Renal cortex interstitium (tissue), 15 donors: ENCODE measurements at places on chromosomes 12 and 14. TPM values are rescaled to one million over a fixed set of nuclear protein-coding genes. Genes with fewer than 3 reads are reported as not detected.

- DNase-seq = no peak
Observed at GRCh38 chr12:85385406-85385805, 105.4 kb downstream of the ALX1 start.

GYS2 gene
- polyA plus RNA-seq = not detected

- DNase-seq = no peak
Observed at GRCh38 chr14:85617791-85618190, 87.8 kb downstream of the FLRT2 start.

DNA sequence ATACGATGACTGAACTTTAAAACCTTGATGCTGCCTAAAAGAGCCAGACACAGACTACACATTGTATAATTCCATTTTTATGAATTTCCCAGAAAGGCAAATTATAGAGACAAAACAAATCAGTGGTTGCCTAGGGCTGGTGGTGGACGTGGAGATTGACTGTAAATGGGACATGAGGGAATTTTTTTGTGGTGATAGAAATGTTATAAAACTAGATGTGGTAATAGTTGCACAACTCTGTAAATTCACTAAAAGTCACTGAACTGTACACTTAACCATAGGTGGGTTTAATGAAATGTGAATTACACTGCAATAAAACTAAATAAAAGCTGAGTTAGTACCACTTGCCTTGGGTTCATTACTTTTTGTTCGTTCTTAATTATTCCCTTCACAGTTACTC is 72.1 kb downstream of the PLEKHA5 start:
- no peak for DNase-seq

NRXN3 gene
- 6.9 TPM for polyA plus RNA-seq

DNA sequence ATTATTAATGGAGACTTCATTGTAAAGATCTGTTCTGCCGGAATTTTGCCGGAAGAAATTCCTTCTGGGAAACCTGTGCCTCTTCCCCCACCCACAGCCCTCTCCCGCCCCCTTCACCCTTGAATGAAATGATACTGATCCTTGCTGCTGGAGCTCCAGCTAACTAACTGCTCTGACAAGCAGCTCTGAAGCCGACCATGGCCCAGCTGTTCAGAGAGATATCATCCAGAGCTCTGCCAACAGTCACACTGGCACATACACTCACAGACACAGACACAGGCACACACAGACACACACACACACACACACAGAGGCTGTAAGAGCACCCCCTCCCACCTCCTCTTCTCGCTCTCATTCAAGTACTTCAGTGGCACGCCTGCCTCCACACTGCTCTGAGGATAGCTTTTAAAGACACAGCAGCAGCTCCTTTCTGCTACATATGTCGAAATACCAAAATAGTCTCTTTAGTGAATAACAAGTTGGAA is 88.6 kb downstream of the R3HDM2 start:
- no peak for DNase-seq

DNA sequence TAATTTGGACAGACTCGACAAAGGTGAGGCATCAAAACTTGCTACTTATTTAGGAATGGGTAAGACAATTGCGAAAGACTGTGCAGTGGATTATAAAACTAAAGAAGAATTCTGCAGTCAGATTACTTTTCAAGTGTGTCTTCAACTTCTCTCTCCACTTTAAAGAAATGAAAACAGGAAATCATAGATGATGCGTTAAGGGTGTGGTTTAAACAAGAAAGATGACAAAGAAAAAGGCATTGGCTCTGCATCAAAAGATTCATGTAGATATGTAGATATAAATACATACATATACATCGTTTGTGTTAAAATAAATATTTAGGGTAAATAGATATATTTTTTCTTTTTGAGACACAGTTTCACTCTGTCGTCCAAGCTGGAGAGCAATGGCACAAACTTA is 74.6 kb upstream of the PARP11 start:
- no peak for DNase-seq

DNA sequence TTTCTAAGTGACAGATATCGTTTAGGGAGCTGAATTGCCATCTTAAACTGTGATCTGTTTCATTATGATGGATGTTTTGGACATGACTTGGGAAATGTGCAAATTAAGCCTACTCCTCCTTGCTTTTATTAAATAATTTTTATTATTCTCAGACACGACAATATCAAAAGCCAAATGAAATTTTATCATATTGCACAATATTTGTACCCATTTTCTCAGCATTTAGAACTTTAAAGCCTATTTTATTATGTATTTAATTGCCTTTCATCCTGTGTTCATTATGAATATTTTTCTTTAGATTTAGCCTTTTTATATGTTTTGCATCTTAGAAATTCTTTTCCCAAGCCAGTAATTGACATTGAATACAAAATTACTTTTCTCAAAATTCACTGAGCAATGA is 102.9 kb downstream of the PPHLN1 start:
- DNase-seq = no peak
